ENCODE measurements at places on chromosomes 11 and 22.

GRCh38 chr11:35009944-35010342, 93.5 kb downstream of the PDHX start:
- DNase-seq: no peak

DNA sequence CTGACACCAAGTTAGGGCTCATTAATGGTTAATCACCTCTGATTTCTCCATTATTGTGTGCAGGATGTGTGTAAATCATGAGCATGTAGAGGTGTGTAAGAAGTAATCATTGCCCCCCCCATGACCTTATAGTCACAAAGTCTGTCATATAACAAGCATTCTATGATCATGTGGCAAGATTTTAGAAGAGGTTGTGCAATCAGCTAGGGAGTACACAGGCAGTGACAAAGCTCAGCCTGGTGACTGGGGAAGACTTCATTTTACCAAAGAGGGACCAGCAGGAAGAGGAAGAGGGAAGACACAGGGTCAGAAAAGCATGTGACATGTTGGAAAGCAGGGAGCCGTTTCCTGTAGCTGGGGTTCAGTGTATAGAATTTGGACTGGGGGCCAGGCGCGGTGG, 176.5 kb upstream of the LARGE1 start:
- DNase-seq: no peak

GRCh38 chr11:67687986-67688385, 13.6 kb upstream of the ALDH3B2 start:
- DNase-seq: no peak

- DNase-seq: no peak
Measured at GRCh38 chr22:19063581-19064353, 58.4 kb downstream of the DGCR2 start.

DNA sequence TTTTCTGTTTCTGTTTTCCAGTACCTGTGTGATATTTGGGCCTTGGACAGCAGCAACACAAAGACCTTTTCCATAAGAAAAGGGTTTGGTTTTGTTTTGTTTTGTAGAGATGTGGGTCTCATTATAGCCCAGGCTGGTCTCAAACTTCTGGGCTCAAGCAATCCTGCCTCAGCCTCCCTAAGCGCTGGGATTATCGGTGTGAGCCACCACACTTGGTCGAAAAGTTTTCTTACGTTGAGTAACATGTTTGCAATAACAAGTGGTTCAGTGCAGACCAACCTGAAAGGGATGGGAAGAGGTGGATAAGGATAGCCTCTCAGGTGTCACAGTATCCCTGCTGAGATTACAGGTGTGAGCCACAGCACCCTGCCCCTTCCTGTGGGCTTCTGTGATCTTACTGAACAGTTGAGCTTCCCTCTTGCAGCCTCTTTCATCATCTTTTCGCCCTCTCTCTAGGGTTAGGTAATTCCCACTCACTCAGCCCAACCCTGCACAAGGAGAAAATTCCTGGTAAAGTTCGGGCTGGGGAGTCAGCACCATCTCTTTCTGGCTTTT, 3.5 kb upstream of the MRPL48 start:
- DNase-seq: no peak

DNA sequence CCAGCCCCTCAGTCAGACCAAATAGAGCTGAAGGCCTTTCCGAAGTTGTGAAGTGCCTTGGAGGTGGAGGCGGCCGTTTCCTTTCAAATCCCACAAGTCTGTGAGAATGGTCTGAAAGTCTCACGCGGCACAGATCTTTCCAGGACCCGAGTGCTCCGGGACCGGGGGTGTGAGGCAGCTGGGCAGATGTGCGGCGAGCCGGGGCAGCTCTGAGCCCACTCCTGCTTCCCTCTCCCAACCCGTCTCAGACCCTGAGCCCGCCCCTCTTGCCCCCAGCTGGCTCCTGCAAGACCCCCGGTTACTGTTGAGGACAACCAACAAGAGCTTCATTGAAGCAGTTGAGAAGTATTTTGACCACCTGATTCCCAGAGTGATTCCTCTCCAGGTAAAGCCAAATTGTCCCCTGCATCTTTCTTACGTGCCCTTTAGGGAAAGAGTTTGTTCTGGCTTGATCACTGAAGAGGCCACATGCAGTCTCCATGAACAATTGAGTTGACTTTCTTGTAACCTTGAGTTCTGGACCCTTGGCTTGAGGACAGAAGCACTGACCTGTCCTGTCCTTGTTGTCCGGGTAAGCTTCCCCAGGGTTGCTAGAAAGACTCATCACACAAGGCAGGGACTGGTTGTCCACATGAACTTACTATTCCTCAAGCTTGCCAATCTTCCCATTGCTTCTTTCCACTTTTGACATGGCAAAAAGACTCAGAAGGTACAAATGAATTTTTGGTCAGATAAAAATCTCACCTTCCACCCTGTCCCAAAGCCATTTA, 7.5 kb downstream of the GLB1L3 start:
- no peak for DNase-seq

GRCh38 chr22:37209140-37209845, 3.0 kb downstream of the SSTR3 start:
- DNase-seq: no peak

GRCh38 chr11:2390725-2391151, 9.8 kb upstream of the TSSC4 start:
- DNase-seq: no peak

- DNase-seq: no peak
Measured at GRCh38 chr11:22405377-22405776, 67.2 kb downstream of the SLC17A6 start.

- DNase-seq: no peak
Measured at GRCh38 chr11:32786811-32787210, 7.7 kb downstream of the CCDC73 start.

- no peak for DNase-seq
Measured at GRCh38 chr11:130156108-130157022, 3.2 kb upstream of the ST14 start.

GRCh38 chr22:25941365-25941960, 199.5 kb downstream of the MYO18B start:
- DNase-seq: no peak

- DNase-seq: no peak
Measured at GRCh38 chr11:58597486-58598144, 18.8 kb downstream of the ZFP91 start.

- peak; percentile 95 for DNase-seq
Measured at GRCh38 chr11:121417055-121417551, 35.0 kb upstream of the SORL1 start.

GRCh38 chr22:35114131-35114980, 48.4 kb downstream of the ISX start:
- no peak for DNase-seq

- no peak for DNase-seq
Measured at GRCh38 chr11:119236891-119237290, 30.8 kb downstream of the CBL start.

DNA sequence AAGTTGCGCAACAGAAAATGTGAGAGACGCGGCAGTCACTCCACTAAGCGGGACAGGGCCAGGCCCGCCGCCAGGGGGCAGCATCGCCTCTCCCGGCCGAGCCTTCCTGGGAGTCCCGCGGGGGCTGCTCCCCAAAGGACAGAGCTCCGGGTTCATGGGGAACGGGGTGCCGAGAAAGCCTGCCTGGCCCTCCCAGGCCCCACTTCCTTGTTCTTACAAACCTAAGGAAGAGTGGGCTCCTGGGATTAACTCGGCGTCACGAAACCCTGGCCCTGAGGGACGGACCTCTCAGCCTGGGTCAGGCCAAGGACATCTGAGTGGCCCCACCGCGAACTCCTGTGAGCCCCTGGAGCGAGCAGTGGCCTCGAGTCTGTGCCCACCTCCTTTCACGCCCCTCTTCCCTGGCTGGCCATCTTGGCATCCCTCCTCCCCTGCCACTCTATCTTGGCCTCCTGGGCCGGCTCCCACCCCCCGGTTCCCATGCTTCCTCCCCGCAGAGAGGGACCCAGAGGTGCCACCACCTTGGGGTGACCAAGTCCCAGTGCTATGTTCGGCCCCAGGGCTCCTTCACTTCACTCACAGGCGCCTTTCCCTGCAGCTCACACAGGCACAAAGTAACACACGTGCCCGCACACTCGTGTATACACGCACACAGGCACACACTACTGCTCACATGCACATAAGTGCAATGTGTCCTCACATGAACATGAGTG, 99.9 kb upstream of the FGF3 start:
- DNase-seq: no peak

- DNase-seq: no peak
Measured at GRCh38 chr22:30664798-30665197, 2.9 kb downstream of the DUSP18 start.

- no peak for DNase-seq
Measured at GRCh38 chr22:24177045-24177444, 4.2 kb upstream of the SUSD2 start.

DNA sequence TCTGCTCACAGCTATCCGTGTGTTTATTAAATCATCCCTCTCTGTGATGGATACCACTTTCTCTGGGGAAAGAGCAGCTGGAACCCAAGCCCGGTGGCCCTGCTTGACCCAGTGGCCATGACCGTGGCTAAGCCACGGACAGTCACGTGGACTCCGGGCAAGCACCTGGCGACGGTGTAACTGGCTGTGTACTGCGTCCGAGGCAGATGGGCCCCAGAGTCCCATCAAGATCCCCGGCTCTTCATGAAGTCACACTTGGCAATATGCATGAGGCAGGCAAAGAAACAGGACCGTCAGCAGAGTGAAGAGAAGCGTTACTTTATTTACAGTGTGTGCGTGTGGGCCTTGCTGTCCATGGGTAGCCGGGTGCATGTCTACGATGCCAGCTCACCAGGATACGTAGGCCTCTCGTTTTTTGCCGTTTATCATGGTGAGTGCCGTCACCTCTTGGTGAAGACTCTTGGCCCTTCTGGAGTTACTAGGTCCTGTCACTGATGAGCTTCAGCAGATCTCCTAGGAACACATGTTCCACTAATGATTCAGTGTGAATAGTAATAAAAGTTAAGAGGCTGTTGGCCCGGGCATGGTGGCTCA, 366.3 kb downstream of the TBC1D22A start:
- no peak for DNase-seq

- no peak for DNase-seq
Measured at GRCh38 chr11:127859941-127860354, 727.4 kb downstream of the ETS1 start.

- peak; percentile 45 for DNase-seq
Measured at GRCh38 chr11:61254403-61255025, 13.5 kb downstream of the PGA5 start.

- DNase-seq: no peak
Measured at GRCh38 chr22:22155146-22155545, 89.4 kb upstream of the VPREB1 start.

DNA sequence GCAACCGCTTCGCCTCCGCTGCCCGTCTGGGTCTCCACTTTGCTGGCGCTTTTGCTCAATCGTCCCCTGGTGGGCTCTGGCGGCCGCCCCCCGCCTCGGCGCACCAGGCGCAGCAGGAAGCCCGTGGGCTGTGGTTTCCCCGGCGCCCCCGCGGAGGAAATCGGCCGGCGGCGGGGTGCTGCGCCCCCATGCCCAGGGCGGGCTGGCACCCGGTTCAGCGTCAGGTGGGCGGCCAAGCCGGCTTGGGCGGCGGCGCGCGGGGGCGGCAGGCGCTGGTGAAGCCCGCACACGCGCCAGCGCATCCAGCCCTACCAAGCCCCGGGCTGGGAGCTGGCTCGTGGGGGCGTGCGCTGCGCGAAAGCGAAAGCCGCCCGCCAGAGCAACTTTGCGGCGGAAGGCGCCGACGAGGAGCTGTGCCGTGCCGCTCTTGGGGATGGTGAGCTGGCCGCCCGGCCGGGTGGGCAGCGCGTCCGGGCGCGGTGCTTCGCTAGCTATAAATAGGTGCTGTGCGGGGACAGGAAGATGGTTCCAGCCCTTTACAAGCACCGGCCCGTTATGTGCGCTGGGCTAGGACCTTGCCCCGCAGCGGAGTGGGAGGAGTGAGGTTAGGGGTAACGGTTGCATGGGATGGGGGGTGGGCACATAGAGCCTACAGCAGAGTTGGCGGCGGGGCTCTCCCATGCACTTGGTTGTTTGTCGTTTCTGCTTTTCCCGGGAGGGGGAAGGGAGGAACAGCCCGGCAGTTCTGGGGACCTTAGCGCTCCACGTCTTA, 25.0 kb upstream of the SUSD2 start:
- DNase-seq: no peak

DNA sequence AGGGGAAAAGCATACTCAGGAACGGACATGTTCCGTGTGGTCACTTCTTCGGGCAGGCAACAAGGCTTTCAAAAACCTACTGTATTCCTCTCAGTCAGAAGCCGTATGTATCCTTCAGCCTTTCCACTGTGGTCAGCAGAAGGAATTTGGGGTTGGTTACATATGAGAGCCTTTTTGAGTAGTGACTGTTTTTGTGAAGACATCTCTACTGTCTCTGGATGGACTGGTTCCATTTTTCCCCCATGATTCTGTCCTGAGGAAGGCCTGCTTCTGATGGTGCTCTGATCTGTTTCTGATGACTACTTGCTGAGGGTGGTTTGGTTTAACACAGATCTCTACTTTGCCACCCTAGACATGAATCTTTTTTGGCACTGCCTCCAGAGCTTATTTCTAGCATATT, 63.7 kb upstream of the HORMAD2 start:
- DNase-seq: no peak

GRCh38 chr11:83639995-83640758, 354.0 kb upstream of the CCDC90B start:
- no peak for DNase-seq

DNA sequence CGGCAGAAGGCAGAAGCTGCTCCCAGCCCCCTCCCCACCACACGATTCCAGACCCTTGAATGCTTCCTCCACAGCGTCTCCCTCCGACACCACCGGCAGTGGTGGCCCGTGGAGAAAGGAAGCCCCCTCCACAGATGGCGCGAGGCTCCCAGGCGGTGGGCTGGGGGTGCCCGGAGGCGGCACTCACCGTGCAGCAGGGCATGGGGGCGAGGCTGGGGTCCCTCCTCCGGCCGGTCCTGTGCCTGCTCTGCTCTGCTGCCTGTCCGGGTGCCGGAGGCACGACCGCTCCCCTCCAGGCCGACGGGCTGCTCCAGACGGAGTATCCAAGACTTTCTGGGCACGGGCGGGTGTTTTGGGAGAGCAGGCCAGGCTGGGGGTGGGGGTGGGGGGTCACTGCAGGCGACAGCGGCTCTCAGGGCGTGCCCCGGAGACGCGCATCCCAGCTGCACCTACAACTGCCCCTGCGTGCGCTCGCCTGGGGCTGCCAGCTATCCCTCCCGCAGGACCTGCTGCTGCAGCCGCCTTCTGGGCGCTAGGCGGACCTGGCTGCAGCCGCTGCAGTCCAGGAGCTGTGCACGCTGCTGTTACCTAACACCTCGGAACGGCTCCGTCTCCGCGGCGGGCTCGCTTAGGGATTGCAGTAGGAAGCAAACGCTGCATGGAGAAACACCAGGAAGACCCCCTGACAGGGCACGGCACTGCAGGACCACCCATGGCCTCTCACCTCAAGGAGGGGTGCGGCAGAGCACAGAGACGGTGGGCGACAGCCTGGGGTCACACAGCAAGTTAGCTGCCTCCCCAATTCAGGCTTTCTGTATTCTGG, 15.2 kb downstream of the MRGPRG start:
- no peak for DNase-seq
